ENCODE measurements at places on chromosomes 2 and 18.

DNA sequence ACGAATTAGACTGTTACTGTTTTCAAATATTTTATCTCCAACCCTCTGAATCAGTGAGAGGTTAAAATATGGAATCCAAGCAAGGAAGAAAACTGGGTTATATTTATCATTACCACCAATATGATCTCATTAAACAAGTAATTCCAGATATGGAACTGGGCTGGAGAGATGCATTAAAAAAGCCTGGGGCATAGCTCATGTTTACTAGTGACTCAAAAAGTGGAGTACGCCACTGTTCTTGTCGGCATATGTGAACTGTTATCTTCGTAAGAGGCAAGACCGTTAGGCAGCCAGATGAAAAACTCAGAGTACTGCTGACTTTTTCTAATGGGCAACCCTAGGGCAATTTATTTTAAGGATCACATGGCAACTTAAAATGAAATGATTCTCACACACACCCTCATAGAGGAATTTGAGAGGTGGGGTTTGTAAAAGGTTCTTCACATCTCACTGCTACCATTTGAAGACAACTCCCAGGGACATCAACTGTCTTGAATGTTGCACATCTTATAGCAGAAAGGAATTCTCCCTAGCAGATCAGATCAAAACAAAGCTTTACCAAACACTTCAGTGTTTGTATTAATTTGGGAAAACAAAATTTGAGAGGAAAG, 105.2 kb upstream of the TFCP2L1 start:
- no peak for DNase-seq

DNA sequence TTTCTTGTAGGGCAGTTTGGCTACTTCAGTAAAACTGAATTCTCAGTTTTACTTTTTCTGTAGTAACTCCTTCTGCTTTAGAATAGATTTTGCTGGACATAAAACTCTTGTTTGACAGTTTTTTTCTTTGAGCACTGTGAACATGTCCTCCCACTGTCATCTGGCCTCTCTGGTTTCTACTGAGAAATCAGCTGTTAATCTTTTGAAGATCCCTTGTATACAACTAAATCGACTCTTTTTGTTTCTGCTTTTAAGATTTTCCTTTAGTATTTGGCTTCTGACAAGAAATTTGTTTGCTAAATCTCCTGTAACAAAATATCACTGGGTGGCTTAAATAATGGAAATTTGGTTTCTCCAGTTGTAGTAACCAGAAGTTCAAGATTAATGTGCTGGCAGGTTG, 570.9 kb upstream of the RAB6C start:
- DNase-seq: no peak

DNA sequence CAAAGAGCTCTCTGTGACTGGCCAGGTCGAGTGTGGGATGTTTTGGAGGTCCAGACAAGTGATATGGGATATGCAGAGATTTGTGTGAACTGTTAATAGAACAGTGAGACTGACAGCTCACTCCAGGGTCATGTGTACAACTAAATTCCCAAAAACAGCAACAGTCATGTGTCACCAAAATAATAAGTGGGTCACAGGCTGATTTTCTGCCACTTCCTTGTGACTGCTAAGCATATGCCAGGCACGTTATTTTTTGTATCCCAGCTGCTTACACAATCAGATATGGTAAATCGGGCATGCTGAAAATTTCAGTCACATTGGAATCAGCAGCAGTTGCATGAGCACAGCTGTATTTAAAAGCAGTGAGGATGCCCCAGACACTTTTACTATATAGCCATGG, 198.7 kb downstream of the PTGR3 start:
- DNase-seq: no peak

DNA sequence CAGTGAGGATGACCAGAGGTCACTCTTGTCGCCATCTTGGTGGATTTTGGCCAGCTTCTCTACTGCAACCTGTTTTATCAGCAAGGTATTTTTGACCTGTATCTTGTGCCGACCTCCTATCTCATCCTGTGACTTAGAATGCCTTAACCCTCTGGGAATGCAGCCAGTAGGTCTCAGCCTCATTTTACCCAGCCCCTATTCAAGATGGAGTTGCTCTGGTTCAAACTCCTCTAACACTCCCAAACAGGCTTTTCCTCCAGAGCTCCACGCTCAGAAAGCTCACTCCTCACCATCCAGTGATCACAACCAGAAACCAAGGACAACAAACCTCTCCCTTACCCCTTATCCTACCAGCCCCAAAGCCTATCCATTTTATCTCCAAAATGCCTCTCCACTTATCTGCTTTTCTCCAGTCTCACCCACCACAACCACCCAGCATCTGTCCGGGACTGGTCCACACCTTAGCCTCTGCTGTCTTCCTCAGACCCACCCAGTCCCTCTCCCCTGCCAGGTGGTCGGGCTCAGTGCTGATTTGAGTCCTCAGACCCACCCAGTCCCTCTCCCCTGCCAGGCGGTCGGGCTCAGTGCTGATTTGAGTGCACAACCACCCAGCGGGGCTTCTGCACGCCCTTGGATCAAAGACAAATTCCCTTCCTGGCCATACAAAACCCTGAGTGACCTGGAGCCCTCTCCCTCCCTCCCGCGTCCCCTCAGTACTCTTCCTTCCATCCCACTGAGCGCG, 11.7 kb upstream of the SMAD7 start:
- no peak for DNase-seq

DNA sequence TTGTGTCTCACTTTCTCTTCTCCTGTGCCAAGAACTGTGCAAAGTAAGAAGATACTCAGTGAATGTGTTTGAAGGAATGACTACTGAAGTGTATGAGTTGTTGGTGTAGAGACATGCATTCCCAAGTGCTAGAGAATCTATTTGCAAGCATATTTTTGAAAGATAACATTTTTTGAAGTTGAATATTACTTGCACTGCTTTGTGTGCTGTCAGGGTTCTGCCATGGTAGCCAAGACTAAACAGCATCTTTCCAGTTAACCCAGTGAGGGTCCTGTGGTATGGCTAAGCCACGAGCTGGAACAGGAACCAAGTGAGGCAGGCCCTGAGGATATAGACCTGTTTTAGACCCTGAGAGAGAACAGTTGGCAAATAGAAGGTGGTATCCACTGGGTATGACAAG, 35.2 kb upstream of the EFEMP1 start:
- DNase-seq: no peak

GRCh38 chr2:9813312-9814128, 29.8 kb upstream of the TAF1B start:
- peak; percentile 84 for DNase-seq

GRCh38 chr18:51559902-51560287, 362.4 kb upstream of the MEX3C start:
- no peak for DNase-seq

DNA sequence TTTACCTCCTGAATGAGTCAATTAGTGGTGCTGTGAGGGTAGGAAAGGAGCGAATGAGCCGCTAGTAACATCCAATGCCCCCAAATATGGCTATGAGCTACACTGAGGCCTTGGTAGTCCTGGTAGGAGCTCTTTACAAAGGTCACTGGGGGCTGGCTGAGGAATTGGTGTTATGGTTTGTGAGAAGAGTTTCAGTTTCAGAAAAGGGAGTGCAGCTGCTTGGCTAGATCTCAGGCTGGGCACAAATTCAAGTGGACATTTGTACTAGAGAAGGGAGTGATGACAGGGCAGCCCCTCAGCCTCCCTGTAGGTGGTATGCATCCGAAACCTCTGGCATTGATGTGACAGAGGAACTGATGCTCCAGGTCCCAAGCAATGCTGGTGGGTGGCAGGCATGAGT, 13.9 kb upstream of the PAIP2B start:
- DNase-seq: no peak

DNA sequence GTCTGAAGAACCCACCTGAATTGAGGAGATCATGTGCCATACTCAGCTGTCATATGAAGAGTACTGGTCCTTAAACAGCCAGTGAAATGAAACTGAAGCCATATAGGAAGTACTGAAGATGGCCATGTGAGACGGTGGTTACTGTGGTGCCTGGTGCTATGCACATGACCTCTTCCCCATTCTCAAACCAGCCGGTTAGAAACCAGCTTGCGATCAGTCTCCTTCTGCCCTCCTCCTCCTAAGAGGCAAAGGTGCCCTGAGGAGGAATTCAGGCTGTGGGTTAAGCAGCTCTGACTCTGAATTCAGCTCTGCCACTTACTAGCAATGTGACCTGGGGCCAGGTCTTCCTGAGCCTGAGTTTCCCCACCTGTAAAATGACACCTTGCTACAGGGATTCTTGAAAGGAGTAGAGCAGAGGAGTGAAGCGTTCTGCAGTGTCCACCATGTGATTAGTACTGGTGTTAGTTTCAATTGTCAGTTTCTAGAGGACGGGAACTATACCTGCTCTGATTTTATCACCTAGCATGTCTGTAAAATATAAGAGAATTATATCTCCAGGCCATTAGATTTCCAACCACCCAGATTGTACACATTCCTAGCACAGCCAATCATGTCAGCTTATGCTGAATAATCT, 5.1 kb downstream of the FECH start:
- no peak for DNase-seq

Data from upper lobe of right lung (tissue), 1 donor.